Activated CD4-positive, alpha-beta memory T cell treated with anti-CD3 and anti-CD28 coated beads for 36 hours (primary cell): ENCODE measurements at places on chromosomes 16 and 17. TPM values are rescaled to one million over a fixed set of nuclear protein-coding genes. Genes with fewer than 3 reads are reported as not detected.
A peak's percentile ranks its signal among the peaks of the same experiment; 100 is the strongest.

- no peak overlapping the region for H3K4me3 ChIP-seq
- H3K27ac ChIP-seq = no peak overlapping the region
- no peaks in the 10 kb centered on the region for H3K27me3 ChIP-seq
- no peaks in the 10 kb centered on the region for H3K4me1 ChIP-seq
- no peaks in the 10 kb centered on the region for H3K36me3 ChIP-seq
Measured at GRCh38 chr17:39083270-39083669, 68.2 kb downstream of the PLXDC1 start.

DNA sequence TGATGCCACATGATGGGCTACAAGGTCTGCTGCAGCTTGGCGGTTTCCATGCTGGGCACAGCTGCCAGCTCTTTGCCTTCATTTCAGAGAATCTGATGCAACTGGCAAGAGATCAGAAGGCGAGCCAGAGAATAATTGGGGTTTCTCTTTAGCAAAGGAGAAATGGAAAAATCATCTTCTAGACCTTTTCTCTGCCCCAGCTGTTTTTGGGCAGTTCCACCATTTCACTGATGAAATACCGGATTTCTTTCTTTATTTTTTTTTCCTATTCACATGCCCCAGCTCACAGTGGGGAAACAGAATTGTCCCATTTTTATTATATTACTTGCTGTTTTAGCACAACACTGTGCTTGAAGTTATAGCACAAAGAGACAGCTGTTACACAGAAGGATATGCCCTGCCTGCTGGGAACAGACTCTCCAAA is 439.3 kb upstream of the GOT2 start:
- no peaks in the 10 kb centered on the region for H3K27me3 ChIP-seq
- no peaks in the 10 kb centered on the region for H3K36me3 ChIP-seq
- no peak overlapping the region for H3K27ac ChIP-seq

PERCC1 gene
- not detected for total RNA-seq

CCL5 gene
- 120 TPM for total RNA-seq

GRCh38 chr16:61681673-61682072 is 354.6 kb downstream of the CDH8 start:
- no peak for DNase-seq
- H3K36me3 ChIP-seq = no peaks in the 10 kb centered on the region
- no peaks in the 10 kb centered on the region for H3K4me1 ChIP-seq
- H3K27me3 ChIP-seq = no peaks in the 10 kb centered on the region
- no peak overlapping the region for H3K27ac ChIP-seq

PRR35 gene
- total RNA-seq = not detected

DNA sequence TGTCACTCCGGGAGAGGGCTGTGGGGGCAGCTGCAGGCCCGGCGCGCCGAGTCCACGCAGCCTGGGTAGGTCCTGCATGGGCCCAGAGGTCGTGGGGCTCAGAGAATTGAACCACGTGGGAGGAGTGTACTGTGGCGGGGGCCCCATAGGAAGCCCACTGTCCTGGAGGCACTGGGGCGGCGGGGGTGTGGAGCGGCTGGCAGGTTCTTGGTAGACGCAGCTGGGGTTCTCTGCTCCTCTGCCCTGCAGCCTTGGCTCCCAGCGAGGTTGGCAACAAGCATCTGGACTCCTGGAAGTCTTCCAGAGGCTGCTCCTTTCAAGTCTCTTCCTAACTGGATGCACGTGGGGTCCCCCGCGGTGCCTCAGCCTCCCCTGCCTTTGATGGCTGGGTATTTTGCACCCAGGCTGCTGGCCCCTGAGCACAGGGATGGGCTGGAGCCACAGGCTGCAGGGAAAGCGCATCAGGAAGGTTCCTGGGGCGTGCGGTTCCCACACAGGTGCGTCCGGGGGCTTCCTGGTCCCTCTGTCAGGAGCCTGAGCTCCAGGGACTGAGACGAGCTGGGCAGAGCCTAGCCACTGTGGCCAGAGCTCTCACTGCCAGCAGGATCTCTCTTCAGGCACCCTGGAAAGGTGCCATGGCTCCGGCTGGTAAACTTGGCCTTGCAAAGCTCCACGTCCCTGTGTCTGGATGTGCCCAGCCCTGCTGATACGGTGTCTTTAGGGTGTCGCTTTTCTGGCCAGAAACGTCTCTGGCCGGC is 9.3 kb downstream of the KCTD5 start:
- H3K4me1 ChIP-seq = peaks cover 15% of the 10 kb centered on the region
- H3K4me3 ChIP-seq = no peak overlapping the region
- no peak for DNase-seq
- peaks cover 9% of the 10 kb centered on the region for H3K36me3 ChIP-seq

DNA sequence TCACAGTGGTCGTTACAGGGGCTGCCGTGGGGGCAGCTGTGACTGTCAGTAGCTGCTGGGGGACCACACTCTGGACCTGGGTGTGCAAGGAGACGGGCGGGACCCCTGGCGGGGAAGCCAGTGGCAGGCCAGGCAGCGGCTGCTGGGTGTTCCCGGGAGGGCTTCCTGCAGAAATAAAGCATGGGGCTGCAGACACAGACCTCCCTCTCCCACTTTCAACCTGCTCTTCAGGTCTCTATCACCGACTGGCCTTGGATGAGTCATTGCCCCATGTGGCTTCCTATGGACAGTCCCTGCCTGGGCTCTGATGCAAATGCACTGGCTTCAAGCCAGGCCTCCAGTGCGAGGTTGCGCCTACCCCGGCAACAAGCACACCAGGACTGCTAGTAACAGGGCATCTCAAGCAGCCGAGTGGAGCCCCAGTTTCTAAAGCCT is 17.2 kb downstream of the SREBF1 start:
- peak overlapping the region; percentile 6 for H3K4me3 ChIP-seq
- peaks cover 51% of the 10 kb centered on the region for H3K36me3 ChIP-seq
- DNase-seq = peak; percentile 94
- H3K4me1 ChIP-seq = peaks cover 56% of the 10 kb centered on the region
- H3K27ac ChIP-seq = peak overlapping the region; percentile 31

HOXB8 gene
- not detected for total RNA-seq

TBC1D3C gene
- total RNA-seq = not detected

DNA sequence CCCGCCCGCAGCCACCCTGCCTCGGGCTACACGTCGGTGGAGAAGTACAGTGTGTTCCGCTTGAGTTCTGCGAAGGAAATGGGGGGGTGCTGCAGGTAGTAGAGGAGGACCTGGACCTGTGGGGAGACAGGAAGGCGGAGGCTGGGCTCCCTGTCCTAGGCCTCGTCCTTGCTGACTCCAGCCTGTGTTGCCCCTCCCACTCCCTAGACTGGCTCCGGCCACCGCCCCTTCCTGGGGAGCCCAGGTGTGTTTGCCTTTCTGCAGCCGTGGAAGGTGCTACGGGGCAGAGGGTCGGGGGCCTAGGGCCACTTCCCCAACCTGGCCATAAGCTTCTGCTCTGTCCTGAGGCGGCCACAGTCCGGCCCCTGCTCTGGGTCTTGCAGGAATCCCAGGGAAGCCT is 9.1 kb downstream of the TIMM22 start:
- no peak overlapping the region for H3K4me3 ChIP-seq
- no peaks in the 10 kb centered on the region for H3K27me3 ChIP-seq
- no peak for DNase-seq
- peaks cover 4% of the 10 kb centered on the region for H3K4me1 ChIP-seq
- H3K36me3 ChIP-seq = peaks cover 14% of the 10 kb centered on the region

DNA sequence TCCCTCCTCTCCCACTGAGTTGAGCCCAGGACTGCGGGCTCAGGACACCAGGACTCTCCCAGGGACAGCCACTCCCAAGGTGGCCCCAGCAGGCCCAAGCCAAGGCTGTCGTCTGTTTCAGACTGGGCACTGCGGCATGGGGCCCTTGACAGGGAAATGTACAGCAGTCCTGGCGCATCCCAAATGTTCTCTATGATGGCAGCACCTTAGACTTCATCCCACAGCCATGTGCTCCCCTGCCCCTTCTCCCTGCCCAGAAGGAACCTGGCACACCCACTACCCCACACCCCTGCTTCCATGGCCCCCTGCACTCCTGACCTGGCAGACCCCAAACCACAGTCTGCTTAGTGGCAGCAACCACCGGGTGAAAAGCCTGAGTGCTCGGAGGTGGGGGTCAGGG is 18.2 kb downstream of the RBFOX3 start:
- no peaks in the 10 kb centered on the region for H3K4me1 ChIP-seq
- no peak for DNase-seq
- H3K27ac ChIP-seq = no peak overlapping the region
- no peaks in the 10 kb centered on the region for H3K36me3 ChIP-seq

- H3K4me3 ChIP-seq = no peak overlapping the region
- DNase-seq = no peak
- no peaks in the 10 kb centered on the region for H3K36me3 ChIP-seq
- H3K27me3 ChIP-seq = peaks cover 18% of the 10 kb centered on the region
Measured at GRCh38 chr16:85232369-85233142, 120.3 kb upstream of the CIBAR2 start.

DNA sequence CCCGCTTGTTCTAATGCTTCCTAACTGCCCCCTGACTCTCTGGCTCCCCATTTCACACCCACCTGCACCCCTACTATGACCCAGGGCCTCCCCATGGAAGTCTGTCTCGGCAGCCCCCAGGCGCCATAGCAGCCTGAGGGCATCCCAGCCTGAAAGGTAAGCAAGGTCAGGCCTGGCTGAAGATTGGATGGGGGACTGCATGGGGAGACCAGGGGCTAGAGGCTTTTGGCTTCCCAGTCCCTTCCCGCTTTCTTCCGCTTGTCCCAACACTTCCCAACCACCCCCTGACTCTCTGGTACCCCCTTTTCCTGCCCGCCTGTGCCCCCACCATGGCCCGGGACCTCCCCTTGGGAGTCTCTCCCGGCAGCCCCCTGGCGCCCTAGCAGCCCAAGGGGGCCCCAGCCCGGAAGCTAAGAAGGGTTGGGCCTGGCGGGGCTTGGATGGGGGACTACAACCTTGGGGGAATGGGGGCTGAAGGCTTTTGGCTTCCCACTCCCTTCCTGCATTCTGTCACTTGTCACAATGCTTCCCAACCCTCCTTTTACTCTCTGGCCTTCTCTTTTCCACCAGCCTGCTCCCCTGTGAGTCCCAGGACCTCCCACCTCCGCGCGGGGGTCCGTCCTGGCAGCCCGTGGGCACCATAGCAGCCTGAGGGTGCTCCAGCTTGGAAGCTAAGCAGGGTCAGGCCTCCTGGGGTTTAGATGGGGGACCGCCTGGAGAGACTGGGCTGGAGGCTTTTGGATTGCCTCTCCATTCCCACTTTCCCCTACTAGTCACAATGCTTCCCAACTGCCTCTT is 2288.4 kb downstream of the TP53TG3F start:
- H3K27me3 ChIP-seq = no peaks in the 10 kb centered on the region
- DNase-seq = no peak
- no peaks in the 10 kb centered on the region for H3K36me3 ChIP-seq
- H3K4me1 ChIP-seq = no peaks in the 10 kb centered on the region
- H3K27ac ChIP-seq = no peak overlapping the region

- no peak for DNase-seq
- peaks cover 4% of the 10 kb centered on the region for H3K27me3 ChIP-seq
- H3K27ac ChIP-seq = no peak overlapping the region
- H3K4me1 ChIP-seq = no peaks in the 10 kb centered on the region
Measured at GRCh38 chr16:86783636-86784626, 205.6 kb downstream of the FOXL1 start.

GLIS2 gene
- 0.52 TPM for total RNA-seq

GRCh38 chr17:78219396-78220150 is 5.5 kb downstream of the BIRC5 start:
- no peak for DNase-seq
- peaks cover 7% of the 10 kb centered on the region for H3K4me1 ChIP-seq
- H3K27ac ChIP-seq = no peak overlapping the region
- no peak overlapping the region for H3K4me3 ChIP-seq

MT1A gene
- total RNA-seq = 0.94 TPM
